ENCODE measurements at places on chromosomes 5 and 9.

GRCh38 chr5:113031557-113031956, 55.0 kb downstream of the DCP2 start:
- no peaks in the 10 kb centered on the region for H3K27me3 ChIP-seq
- no peak for DNase-seq
- peaks cover 7% of the 10 kb centered on the region for H3K4me1 ChIP-seq
- H3K4me3 ChIP-seq, result no peak overlapping the region

- H3K4me3 ChIP-seq, result no peak overlapping the region
- H3K4me1 ChIP-seq, result no peaks in the 10 kb centered on the region
- no peaks in the 10 kb centered on the region for H3K36me3 ChIP-seq
- no peak overlapping the region for H3K27ac ChIP-seq
These were observed 19.6 kb upstream of the ARL15 start for GRCh38 chr5:54329731-54330709.

DNA sequence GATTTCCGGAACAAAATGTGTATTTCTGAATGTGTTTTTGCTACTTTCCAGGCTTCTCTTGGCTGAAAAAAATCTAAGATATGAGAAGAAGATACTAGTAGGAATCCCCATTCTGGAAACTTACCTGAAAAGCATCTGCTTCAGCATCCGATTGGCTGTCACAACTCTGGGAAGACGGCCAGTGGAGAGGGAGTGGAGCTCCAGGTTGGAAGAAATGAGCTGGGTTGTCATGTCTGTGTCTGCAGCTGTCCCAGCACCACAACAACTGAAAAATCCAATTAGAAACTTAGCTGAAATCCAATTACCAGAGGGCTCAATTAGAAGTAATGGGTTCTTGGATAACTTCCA, 3.0 kb downstream of the PSMB7 start:
- H3K36me3 ChIP-seq, result peaks cover 72% of the 10 kb centered on the region
- H3K27me3 ChIP-seq, result no peaks in the 10 kb centered on the region
- H3K4me1 ChIP-seq, result peaks cover 9% of the 10 kb centered on the region
- H3K4me3 ChIP-seq, result no peak overlapping the region

- H3K27ac ChIP-seq, result no peak overlapping the region
- no peak overlapping the region for H3K4me3 ChIP-seq
- no peaks in the 10 kb centered on the region for H3K27me3 ChIP-seq
- no peak for DNase-seq
These were observed 32.7 kb downstream of the ATG10 start for GRCh38 chr5:82004511-82004910.

Measured in esophagus squamous epithelium (tissue), 5 donors.